ENCODE measurements at places on chromosomes 1 and 21.

- no peak for DNase-seq
Measured at GRCh38 chr1:106278716-106279115, 777.8 kb upstream of the PRMT6 start.

DNA sequence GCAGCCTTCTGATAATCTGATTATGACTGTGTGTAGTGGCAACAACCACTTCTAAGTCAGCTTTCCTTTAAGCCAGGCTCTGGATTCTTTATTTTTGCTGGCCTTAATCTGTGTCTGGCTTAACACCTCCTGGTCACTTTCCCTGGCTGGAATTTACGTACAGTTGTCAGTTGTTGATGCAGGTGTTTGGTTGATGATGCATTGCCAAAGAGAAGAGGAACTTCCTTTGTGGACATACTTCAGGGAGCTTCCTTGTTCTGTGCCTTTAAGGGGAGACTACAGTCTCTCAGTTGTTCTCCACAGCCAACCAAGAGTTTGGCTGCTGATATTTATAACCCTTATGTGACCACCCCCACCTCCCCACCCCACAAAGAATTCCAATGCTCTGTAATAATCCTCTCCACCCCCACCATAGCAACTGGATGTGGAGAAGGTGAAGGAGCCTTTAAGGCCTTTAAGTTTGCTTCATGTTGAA, 96.0 kb upstream of the BMP8A start:
- DNase-seq: no peak

DNA sequence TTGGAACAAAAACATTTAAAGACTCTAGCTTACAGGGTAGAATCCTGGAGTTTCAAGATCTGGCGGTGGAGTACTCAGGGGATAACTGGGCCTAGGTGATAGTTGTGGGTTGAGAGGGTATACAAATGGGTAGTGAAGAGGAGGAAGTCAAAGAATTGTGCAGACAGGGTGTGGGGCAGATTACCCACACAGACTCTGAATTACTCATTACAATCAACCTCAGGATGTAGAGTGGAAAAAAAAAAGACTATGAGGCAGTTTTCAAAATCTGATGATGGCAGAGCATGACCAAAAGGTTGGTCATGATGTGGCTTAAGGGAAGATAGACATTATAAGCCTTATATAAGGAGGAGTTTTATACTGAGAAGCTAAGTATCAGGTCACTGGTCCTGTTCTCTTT, 44.1 kb upstream of the GLIS1 start:
- no peak for DNase-seq

GRCh38 chr1:10738061-10739058, 58.1 kb downstream of the CASZ1 start:
- DNase-seq: no peak

DNA sequence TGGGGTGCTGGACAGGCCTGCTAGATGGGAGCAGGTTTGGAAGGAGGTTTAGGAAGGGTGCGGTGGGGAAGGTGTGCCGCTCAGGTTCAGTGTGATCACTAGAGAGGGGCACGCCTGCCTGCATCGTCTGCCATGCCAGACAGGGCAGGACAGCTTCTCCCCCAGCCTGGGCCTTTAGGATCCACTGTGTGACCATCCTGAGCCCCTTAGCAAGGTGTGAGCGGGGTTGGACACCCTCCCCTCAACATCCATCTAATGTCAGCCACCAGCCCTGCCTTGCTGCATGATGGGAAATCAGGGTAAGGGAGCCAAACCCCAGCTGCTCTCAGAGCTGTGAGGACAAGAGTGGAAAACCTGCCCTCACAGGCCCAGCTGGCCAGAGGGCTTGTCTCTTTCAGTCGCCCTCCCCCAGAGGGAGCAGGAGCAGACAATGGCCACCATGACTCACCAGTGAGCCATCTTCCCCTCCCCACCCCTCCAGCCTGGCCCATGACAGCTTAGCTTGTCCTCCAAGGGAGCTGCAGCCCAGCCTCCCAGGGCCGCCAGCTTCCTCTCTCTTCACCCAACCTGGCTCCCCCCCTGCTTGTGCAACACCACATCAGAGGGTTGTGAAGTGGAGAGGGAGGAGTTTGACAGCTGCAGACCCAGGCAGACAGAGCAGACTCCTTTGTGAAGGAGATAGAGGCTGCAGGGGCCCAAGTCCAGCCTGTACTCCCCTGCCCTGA, 37.0 kb downstream of the NUAK2 start:
- peak; percentile 88 for DNase-seq

DNA sequence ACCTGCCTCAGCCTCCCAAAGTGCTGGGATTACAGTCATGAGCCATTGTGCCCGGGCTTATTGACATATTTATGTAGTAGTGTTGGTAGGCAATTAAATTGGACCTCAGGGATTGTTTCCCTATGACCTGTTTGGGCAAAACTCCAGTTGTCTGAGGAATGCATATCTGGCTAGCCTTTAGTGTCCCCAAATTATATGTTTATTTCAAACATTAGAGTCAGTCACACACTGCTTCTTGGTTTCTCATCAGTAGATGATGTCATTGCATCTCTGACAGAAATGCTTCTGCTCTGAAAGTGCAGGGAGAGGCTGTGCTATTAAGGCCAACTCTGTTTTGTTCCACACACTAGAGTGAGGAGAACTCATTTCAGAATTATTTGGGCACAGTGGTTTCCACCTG, 12.5 kb downstream of the PIP5K1A start:
- no peak for DNase-seq

- no peak for DNase-seq
Measured at GRCh38 chr1:164768619-164769018, 209.6 kb downstream of the PBX1 start.

- DNase-seq: no peak
Measured at GRCh38 chr1:115295904-115296696, 41.9 kb downstream of the NGF start.

DNA sequence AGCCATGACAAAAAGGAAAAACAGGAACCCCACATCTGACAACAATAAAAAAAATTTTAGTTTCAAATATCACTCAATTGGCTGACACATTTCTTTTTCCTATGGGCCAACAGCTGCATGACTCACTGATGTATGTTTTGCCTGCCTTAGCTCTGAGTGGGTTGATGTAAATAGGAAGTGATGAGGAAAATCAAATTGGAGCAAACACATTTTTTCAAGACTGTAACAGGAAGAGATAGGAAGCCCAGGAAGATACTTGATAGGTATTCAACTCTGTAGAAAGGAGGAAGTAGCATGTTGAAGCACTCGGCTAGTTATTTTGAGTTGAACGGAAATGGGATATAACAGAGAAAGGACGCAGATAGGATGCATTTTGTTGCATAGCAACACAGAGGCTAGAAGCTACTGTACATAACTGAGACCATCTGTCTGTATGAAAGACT, 168.0 kb upstream of the NR5A2 start:
- no peak for DNase-seq

DNA sequence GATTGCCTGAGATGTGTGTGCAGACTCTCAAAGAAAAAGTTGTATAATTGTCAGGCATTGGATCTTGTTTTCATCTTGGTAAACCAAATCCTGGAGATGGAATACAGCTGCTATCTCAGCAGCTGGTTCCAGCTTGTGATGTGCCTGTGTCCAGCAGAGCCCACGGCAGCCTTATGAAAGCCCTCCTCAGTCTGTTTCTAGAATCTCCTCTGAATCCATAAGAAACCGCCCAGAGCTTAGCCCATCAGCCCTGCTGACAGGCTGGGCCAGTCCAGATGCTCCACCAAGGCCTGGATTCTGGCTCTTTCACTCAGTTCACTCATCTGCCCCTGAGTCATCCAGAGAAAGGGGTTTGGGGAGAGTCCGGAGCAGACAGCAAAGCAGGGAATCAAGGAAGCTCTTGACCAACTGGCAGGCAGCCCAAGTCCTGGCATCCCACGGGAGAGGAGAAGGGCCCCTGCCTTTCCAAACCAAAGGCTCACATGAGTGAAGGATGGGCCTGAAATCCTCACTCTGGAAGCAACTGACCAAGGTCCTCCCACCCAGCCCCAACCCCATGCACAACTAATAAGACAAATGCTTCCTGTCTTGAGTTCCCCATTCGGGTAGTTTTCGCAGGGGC, 45.7 kb downstream of the NAV1 start:
- no peak for DNase-seq

DNA sequence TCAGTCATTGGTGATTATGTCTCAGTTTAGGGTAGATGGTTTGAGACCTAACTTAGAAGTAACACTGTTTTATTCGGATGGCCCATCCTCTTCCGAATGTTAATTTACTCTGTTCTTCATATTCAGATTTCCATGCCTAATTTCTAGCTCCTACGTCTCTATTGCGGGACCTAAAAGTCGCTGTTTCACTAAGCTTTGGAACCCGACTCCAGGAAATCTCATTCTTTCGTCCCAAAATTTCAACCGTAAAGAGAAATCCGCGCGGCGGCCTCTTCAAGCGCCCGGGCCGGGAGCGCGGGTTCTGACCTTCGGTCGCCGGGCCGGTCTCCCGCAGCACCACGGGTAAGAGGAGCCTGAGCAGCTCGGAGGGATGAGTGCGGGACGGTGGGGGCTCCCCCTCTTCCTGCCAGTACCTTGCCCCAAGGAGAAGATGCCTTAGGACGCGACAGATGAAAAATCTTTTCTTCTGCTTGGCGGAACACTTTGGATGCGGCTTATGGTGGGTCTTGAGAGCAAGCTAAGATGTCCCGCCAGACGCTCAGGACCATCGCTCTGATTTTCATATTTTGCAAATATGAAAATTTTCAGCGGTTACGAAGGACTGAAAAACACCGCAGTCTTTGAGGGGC, 128.7 kb downstream of the PPIAL4G start:
- DNase-seq: no peak

DNA sequence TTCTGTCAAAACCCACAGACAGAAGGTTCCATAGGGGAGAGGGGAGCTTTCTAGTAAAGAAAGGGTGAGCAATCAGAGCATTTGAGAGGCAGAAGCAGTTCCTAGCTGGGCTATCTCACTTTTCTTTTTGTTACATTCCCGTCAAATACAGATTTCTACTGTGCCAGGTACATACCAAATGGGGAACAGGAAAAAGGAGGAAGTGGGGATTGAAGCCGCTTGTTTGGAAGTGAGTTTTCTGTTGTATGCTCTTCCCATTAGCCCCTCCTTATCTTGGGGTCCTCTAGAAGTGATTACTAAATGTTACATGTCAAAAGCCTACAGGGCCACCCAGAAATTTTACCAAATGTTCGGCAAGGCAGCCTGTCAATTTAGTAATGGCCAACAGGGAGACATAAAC, 116.1 kb downstream of the PAPPA2 start:
- DNase-seq: no peak

GRCh38 chr1:103267266-103267665, 158.9 kb upstream of the COL11A1 start:
- DNase-seq: no peak

DNA sequence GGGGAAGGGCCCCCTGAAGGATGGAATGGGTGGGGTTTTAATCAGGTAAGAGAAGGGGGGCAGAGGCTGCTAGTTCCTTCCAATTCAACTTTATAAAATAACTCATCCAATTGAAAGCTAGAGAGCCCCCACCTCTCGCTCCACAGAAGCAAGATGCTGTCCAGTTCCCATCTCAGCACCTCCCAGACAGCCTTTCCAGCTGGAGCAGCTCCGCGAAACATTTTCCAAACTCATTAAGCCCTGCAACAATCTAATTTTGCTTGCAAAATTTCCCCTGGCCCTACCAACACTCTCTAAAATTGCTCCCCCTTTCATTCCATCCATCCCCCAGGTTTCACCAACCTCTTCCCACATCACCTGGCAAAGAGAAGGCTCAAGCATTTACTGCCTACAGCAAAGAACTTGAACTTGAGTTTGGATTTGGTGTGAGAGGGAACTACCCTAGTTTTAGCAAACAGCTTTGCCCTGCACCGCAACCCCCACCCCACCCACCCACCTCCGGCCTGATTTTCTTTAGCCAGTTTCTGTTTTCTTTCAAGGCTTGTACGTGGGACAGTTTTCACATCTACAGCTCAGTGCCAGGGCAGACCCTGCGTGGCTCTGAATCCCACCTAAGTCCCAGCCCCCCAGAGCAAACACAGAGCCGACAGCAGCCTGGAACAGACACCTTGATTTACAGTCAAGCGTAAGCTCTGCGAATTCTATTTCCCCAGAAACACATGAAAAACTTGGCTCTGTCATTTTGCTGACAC, 46.7 kb downstream of the SYF2 start:
- DNase-seq: no peak

DNA sequence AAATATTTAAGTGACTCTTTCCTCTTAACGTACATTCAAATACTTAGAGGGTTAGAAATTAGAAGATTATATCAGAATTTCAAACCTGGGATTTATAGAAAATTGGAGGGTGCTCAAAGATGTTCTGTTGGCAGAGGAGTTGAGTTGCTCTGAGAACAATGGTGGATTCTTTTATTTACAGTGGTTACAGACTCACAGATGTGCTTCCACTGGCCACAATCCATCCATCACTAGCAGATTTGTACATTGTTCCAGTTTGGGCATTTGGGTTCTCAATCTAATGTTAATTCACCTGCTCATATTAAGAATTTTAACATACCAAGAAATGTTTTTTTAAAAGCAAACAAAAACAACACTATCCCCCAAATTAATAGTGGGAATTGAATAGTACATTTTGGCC, 23.5 kb downstream of the DNAJC6 start:
- DNase-seq: no peak

- DNase-seq: no peak
Measured at GRCh38 chr1:200367841-200368534, 41.8 kb downstream of the ZNF281 start.

DNA sequence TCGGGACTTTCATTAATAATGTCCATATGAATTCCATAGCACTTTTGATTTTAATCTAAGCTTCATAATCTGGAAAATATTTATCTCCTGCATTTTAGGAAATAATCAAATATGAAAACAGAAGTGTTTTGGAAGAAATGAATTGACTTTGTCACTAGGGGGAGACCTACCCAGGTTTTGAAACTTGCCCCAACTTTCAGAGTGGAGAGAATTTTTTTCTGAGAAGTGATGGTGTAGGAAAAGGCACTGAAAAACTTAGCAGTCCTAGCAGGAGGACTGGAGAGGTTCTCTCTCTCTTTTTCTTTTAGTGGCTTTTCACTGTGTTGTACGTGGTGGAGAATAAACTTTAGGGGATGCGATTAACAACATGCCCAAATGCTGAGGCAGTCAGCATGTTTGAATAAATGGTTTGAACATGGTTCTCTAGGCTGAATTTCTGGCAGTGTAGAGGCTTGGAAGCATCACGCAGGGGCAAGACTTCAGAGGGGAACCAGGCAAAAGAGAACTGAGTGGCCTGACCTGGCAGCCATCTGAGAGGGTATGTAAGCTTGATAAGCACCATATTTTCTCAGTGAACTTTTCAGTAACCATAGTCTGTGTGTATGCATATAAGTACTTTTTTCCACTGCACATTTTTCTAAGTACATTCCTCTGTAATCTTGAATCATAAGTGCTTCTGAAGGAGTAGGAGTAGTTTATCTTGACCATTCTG, 68.3 kb upstream of the NEK7 start:
- no peak for DNase-seq

DNA sequence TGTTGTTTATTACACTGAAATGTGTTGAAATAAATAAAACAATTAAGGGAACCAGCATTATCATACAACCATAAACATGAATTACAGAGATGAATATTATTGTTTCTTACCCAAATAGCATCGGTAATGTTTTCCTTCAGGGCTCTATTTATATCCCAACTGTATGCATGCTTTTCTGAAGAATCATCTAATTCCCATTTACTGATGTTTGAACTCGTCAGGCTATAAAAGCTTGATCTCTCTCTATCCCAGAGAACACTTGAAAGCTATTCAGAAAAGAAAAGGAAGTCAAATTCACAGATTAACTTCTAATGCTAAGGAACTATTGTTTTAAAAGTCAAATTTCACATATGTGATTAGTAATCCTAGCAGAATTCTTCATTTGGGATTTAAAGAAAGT, 12.4 kb downstream of the NUP133 start:
- no peak for DNase-seq

Data from T follicular helper cell (primary cell).